ENCODE measurements at places on chromosomes 12 and 14. TPM values are rescaled to one million over a fixed set of nuclear protein-coding genes. Genes with fewer than 3 reads are reported as not detected.

- no peak for DNase-seq
These were observed 253.7 kb upstream of the HMGA2 start for GRCh38 chr12:65570451-65571130.

GRCh38 chr12:53105712-53106439 is 2.6 kb downstream of the SOAT2 start:
- DNase-seq: no peak

Gene FIGNL2
- polyA plus RNA-seq: 0.82 TPM

Gene NPFF
- not detected for polyA plus RNA-seq

Data from muscle of arm (tissue), 14 donors.